ENCODE measurements at places on chromosomes 3 and 15. TPM values are rescaled to one million over a fixed set of nuclear protein-coding genes. Genes with fewer than 3 reads are reported as not detected.
A peak's percentile ranks its signal among the peaks of the same experiment; 100 is the strongest.

DNA sequence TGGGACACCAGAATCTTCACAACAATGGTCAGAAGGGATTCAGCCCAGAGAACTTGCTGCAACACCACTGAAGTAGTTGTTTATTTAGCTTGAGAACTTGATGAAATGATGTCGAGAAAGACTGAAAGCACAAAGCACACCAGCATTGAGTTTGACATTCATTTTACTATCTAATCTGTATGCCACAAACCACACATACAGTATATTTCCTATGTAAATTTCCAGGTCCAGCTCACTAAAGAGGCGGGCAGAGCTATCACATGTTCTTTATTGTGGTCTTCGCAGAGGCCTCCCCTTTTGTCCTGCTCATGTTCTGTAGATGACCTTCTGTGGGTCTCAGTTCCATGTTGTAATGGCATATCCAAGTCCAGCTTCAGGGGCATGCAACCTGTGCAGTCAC, 10.4 kb upstream of the FMN1 start:
- DNase-seq = no peak

DNA sequence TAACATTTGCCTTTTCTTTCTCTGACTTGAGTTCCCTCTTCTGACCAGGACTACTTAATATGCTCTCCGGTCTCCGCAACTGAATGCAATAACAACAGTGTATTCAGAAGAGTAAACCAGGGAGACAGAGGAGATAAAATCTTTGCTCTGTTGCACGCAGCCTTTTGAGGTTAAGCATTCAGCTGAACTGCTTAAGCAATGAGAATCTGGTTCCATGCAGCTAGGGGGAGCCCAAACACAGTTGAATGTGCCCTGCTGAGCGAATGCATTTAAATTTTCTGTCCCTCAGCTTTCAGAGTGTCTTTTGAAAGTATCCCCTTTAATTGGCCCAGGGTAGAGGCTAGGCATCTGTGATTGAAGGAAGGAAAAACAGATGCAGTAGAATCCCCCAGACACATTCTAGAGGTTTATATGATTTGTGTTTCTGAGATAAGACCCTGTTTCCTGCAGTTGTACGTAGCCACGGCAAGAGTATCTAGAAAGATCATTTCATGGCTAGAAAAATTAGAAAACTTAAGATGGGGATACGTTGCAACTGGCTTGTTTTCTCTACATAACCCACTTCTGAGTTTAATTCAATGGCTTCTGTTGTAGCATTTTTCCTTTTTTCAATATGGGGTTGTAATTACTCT, 309.6 kb downstream of the TUSC7 start:
- peak; percentile 24 for DNase-seq

DNA sequence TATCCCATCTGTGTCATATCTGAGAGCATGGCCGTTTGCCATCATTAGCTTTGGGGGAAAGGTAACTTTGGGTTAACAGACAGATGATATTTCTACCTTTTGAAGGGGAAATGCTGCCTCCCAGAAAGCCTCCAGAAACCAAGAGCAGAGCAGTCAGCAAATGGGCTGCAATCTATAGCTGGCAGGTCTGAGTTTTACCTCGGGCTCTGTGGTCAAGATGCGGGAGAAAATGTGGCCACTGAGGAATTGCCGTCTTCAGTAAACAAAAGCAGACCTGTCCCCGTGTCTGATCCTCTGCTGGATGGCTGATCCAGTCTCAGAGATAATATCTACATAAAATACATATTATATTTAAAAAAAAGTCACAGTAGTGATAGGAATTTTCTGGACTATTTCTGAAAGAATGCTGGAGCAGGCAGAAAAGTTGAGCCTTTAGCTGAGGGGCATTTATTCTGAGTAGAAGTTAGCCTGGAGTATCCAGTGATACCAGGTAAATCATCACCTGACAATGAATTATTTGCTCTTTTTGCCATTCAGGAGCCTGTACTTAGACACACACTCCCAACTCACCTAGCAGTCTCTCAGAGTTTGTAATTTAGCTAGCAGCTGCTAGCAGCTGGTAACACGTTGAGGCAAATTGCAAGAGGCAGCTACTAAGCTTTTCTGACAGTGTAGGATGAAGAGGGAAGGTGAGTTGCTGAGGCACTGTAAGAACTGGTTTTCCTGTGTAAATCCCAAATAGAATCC, 285.3 kb upstream of the RARB start:
- DNase-seq = no peak

DNA sequence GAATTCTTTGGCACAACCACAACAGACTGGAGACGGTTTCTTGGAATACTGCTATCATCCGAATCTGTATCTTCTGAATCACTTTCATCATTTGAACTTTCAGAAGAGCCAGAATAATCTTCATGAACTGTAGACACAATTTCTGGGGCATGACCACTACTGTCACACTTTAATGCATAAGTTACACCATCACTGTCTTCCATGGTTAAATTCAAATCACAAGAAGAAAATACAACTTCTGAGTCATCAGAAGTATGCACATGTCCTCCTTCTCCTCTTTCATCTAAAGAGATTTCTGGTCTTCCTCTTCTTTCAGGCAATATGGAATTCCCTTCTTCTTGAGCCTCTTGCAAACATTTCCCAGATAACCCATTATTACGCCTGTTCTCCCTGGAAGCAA, 42.5 kb downstream of the SETD2 start:
- no peak for DNase-seq

DNA sequence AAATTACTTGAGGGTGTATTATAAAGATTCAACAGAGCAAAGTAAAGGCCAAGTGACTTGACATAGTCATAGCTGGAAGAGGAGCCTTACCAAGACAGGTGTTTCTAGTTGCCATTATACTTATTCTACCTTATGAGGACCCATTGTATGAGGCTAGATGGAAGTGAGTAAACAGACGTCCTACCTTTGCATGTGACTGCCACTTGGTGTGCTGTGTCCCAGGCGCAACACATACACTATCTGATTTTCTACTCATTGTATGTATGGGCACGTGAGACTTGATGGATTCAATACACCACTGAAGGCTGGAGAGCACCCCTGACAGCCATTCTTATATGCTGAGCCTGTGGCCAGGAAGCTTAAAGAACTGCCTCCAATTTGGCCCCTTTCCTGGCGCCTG, 40.5 kb downstream of the BOC start:
- DNase-seq = no peak

DNA sequence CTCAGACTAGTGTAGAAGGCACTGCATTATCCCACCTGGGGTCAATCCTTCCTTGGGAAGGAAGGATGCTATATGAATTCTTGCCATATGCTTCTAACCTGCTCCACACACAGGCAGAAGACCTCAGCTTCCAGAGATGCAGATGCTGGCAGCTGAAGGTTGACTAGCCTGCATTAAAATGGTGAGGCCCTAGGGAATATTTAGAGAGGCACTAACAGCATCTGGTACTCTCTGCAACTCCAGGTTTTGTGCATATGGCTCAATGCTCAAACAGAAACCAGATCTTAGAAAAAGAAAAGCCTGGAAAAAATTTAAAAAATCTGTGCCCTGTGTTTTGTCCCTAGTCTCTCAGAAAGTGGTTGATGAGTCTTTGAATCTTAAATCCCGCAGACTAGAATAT, 56.0 kb upstream of the MYRIP start:
- no peak for DNase-seq

Gene TMEM108
- total RNA-seq = 2.4 TPM

Gene MYRIP
- 1.5 TPM for total RNA-seq

Data from left ventricle myocardium inferior (tissue), 1 donor.